ENCODE measurements at places on chromosomes 7 and 10. TPM values are rescaled to one million over a fixed set of nuclear protein-coding genes. Genes with fewer than 3 reads are reported as not detected.

DNA sequence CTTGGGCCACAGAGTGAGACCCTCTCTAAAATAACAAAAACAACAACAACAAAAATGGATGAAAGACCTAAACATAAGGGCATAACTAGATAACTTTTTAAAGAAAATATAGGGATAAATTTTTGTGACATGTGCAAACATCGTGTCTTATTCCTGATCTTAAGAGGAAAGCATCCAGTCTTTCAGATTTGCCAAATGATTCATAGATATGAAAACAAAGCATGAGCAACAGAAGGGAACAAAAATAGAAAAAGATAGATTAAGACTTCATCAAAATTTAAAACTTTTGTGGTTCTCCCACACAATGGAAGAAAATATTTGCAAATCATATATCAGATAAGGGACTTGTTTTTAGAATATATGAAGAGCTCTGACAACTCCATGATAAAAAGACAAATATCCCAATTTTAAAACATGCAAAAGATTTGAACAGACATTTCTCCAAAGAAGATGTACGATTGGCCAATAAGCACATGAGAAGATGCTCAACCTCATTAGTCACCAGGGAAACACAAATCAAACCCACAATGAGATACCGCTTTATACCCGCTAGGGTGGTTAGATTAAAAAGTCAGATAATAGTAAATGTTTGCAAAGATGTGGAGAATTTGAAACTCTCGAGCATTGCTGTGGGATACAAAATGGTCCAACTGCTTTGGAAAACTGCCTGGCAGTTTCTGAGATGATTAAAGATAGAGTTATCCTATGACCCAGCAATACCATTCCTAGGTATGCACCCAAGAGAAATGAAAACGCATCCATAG, 20.3 kb downstream of the PPIF start:
- no peak overlapping the region for H3K27ac ChIP-seq
- H3K27me3 ChIP-seq = no peaks in the 10 kb centered on the region
- no peak overlapping the region for H3K4me3 ChIP-seq
- peak; percentile 52 for DNase-seq

GRCh38 chr7:43112459-43112940, at the start of gene HECW1:
Gene HECW1, plus strand, starts transcription at chr7:43112647. Its CDS starts 131,259 bp downstream, at chr7:43243906.
- no peaks in the 10 kb centered on the region for H3K36me3 ChIP-seq
- peak; percentile 8 for DNase-seq
- peak within 1 kb of the TSS; percentile 46 for H3K4me3 ChIP-seq
- peaks cover 83% of the 10 kb centered on the region for H3K27me3 ChIP-seq
- H3K27ac ChIP-seq = no peak within 1 kb of the TSS

- H3K36me3 ChIP-seq = no peaks in the 10 kb centered on the region
- no peaks in the 10 kb centered on the region for H3K27me3 ChIP-seq
- no peaks in the 10 kb centered on the region for H3K4me1 ChIP-seq
- no peak overlapping the region for H3K4me3 ChIP-seq
- DNase-seq = no peak
- no peak overlapping the region for H3K27ac ChIP-seq
Observed at GRCh38 chr10:126729314-126729870, 58.9 kb upstream of the C10orf90 start.

GRCh38 chr10:50540826-50541122, 83.0 kb downstream of the SGMS1 start:
- H3K27me3 ChIP-seq = no peaks in the 10 kb centered on the region
- no peaks in the 10 kb centered on the region for H3K36me3 ChIP-seq
- H3K4me3 ChIP-seq = no peak overlapping the region
- no peak for DNase-seq
- H3K27ac ChIP-seq = no peak overlapping the region

DNA sequence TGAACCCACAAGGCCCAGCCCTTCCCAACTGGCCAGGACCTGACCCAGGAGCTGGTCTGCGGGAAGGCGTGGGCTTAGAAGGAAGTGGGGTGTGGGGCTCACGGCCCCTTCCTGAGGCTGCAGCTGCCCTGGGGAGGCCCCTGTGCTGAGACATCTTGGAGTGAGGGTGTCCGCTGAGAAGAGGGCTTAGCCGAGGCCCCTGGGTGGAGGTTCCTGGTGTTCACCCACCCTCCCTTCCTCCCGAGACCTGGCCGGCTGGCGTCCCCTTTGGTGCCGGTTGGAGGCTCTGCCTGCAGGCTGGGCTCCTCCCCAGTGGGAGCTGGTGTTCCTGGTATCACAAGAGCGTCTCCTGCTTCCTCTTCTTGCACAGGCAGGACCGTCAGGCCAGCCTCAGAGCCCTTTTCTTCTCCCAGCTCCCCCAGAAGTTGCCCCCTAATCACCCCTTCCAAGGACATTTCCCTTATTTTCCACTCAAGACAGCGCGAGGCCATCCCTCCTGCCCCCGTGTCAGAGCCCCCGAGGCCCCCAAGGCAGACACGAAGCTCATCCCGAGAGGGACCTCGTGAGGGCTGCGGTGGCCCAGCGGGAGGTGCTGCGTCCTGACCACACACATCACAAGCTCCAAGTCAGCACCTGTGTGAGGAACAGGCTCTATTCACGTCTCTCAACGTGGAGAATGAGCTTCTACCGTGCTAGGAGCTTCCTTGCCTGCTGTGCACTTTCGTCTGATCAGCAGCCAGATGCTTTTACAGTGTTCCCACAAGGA, 25.1 kb upstream of the FAM20C start:
- no peaks in the 10 kb centered on the region for H3K27me3 ChIP-seq
- no peak for DNase-seq
- H3K4me1 ChIP-seq = peaks cover 10% of the 10 kb centered on the region
- H3K27ac ChIP-seq = no peak overlapping the region

- H3K27me3 ChIP-seq = peaks cover 29% of the 10 kb centered on the region
- H3K36me3 ChIP-seq = no peaks in the 10 kb centered on the region
- no peak overlapping the region for H3K4me3 ChIP-seq
- H3K4me1 ChIP-seq = no peaks in the 10 kb centered on the region
- no peak for DNase-seq
Observed at GRCh38 chr10:43220657-43221418, 46.0 kb downstream of the RASGEF1A start.

- no peaks in the 10 kb centered on the region for H3K4me1 ChIP-seq
- no peak for DNase-seq
- no peaks in the 10 kb centered on the region for H3K36me3 ChIP-seq
- no peak overlapping the region for H3K27ac ChIP-seq
- H3K27me3 ChIP-seq = no peaks in the 10 kb centered on the region
Observed at GRCh38 chr10:86149257-86149656, 217.3 kb downstream of the GRID1 start.

DNA sequence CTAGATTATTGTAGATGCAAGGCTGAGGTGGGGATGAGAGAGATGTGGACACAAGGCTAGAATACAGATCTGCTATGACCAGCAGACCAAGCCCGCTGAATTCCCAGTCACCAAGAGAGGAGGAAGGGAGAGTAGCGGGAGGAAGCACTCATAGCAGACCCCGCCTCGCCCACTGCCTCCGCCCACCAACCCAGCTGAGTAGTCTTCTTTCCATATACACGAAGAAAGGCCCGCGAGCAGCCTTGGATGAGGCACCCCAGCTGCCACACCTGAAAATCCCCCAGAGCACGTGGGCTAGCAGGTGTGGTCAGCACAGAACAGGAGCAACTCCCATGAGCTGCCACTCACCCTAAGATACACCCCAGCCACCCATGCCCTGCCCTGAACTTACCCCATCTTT, 7.9 kb upstream of the H2BK1 start:
- H3K4me3 ChIP-seq = no peak overlapping the region
- no peaks in the 10 kb centered on the region for H3K27me3 ChIP-seq
- no peak overlapping the region for H3K27ac ChIP-seq
- no peaks in the 10 kb centered on the region for H3K4me1 ChIP-seq

- no peak for DNase-seq
- no peak overlapping the region for H3K4me3 ChIP-seq
- H3K27me3 ChIP-seq = no peaks in the 10 kb centered on the region
- no peaks in the 10 kb centered on the region for H3K36me3 ChIP-seq
- peaks cover 15% of the 10 kb centered on the region for H3K4me1 ChIP-seq
- no peak overlapping the region for H3K27ac ChIP-seq
Observed at GRCh38 chr10:71009126-71009525, 120.8 kb upstream of the PCBD1 start.

- H3K4me3 ChIP-seq = no peak overlapping the region
- DNase-seq = peak; percentile 66
- H3K27me3 ChIP-seq = no peaks in the 10 kb centered on the region
- peaks cover 4% of the 10 kb centered on the region for H3K36me3 ChIP-seq
Observed at GRCh38 chr7:45689011-45689796, 115.0 kb downstream of the ADCY1 start.

GRCh38 chr10:124005991-124006392, 87.4 kb downstream of the CHST15 start:
- no peaks in the 10 kb centered on the region for H3K4me1 ChIP-seq
- H3K4me3 ChIP-seq = no peak overlapping the region
- no peaks in the 10 kb centered on the region for H3K36me3 ChIP-seq
- DNase-seq = no peak

DNA sequence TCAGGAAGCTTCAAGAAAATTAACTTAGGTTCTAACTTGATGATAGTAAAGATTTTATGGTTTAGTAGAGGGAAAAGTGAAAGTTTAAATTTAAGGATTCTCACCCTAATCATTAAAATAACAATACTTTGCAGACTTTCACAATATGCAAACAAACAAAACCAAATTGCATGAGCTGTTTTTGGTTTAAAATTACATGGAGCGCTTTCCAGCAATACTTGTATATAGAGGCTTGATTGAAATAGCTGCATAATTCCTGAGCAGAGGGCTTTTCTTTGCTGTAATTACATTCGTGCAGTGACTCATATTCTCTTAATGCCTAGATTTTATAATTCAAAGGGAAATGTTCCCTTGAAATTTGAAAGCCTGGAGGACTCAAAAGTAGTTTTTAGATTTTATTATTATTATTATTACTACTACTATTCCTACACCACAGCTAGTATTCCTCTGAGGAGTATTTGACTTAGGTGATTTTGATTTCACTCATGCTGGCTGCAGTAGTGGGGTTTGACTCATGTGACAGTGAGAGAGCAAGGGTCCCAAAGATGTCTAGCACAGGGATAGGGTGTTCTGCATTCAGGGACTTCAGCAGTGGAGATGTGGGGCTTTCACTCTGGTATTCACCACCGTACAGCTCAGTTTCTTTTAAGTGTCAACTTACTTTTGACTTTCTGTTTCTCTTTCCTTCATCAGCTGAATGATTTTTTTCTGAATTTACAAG, 138.1 kb downstream of the ADAM22 start:
- no peaks in the 10 kb centered on the region for H3K36me3 ChIP-seq
- no peak for DNase-seq
- H3K4me1 ChIP-seq = no peaks in the 10 kb centered on the region
- no peaks in the 10 kb centered on the region for H3K27me3 ChIP-seq

GRCh38 chr7:70923181-70923845, 208.6 kb upstream of the GALNT17 start:
- no peaks in the 10 kb centered on the region for H3K4me1 ChIP-seq
- H3K4me3 ChIP-seq = no peak overlapping the region
- DNase-seq = no peak

GRCh38 chr10:92689663-92690210, at the start of gene HHEX:
Gene HHEX, plus strand, starts transcription at chr10:92689955. Its CDS starts 32 bp downstream, at chr10:92689987.
- H3K27ac ChIP-seq = no peak within 1 kb of the TSS
- peak within 1 kb of the TSS; percentile 25 for H3K4me3 ChIP-seq
- H3K36me3 ChIP-seq = no peaks in the 10 kb centered on the region
- DNase-seq = peak; percentile 83
- H3K27me3 ChIP-seq = peaks cover 76% of the 10 kb centered on the region

- H3K4me3 ChIP-seq = no peak overlapping the region
- H3K36me3 ChIP-seq = no peaks in the 10 kb centered on the region
- no peak overlapping the region for H3K27ac ChIP-seq
Observed at GRCh38 chr10:78771260-78771659, 297.5 kb upstream of the ZMIZ1 start.

Gene CDH23
- total RNA-seq = 0.51 TPM

Gene AKR1C8
- not detected for total RNA-seq

All from cardiac muscle cell (in vitro differentiated cells and primary cell).